RKO (cell line): ENCODE measurements at places on chromosomes 12 and 14.

DNA sequence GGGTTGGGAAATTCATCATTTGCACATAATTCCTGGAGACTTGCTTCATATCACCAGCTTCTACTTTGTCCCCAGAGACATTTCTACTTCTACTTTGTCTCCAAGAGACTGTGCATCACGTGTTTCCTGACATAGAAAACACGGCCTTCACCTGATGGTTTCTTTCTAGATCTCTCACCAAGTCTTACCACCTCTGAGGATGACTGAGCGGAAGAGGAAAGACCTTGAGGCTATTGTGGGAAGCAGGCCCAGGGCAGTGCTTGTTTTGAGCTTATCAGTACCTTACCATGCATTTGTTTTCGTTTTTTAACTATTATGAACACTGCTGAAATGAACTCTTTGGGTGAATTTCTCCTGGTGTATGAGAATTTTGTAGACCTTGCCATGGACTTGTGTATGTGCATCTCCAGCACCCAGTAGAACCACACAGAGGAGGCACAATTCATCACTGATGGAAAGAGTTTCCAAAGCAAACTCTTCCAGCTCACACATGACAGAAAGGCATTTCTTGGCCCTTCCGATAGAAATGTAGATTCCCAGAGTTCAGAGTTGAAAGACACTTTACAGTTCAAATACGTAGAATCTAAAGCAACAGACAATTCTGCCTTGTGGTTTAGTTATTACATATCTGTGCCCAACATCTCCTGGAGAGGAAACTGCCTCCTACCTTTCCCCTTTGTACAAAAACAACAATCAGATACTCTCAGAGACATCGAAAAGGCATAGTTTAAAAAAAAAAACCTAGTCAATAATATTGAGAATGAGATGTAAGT is 434.7 kb downstream of the FUT8 start:
- DNase-seq, result no peak

- no peak for DNase-seq
Observed at GRCh38 chr14:92930737-92931602, 8.0 kb downstream of the CHGA start.

- no peak for DNase-seq
Observed at GRCh38 chr12:2101771-2102170, 49.0 kb downstream of the CACNA1C start.

DNA sequence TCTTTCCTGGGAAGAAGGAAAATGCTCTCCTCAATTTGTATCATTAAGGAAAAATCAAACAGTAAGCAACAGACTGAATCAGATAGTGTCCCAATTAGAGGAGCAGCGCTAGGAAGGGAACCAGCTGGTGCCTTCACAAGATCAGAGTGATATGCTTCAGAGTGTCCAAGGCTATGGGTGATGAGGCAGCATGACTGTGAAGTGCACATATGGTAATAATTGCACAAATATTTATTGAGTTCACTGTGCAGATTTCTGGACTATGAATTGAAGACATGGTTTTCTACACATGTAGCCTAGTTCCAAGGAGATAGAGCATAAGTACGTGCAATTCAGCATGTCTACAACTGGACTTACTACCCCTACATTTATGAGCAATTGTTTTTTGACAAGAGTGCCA is 78.8 kb upstream of the EVL start:
- DNase-seq, result no peak

DNA sequence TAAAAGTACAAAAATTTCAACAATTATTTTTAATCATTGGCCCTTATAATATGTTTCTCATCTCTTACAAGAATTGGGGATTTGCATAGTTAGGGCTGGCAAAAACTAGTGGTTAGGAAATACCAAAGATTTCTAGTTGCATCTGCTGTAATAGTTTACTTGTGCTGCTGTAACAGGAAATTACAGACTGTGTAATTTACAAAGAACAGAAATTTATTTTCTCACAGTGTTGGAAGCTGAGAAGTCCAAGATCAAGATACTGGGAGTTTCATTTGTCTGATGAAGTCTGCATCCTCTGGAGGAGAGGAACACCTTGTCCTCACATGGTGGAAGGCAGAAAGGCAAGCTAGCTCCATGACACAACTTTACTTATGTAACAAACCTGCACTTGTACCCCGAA is 157.0 kb downstream of the FLRT2 start:
- no peak for DNase-seq

DNA sequence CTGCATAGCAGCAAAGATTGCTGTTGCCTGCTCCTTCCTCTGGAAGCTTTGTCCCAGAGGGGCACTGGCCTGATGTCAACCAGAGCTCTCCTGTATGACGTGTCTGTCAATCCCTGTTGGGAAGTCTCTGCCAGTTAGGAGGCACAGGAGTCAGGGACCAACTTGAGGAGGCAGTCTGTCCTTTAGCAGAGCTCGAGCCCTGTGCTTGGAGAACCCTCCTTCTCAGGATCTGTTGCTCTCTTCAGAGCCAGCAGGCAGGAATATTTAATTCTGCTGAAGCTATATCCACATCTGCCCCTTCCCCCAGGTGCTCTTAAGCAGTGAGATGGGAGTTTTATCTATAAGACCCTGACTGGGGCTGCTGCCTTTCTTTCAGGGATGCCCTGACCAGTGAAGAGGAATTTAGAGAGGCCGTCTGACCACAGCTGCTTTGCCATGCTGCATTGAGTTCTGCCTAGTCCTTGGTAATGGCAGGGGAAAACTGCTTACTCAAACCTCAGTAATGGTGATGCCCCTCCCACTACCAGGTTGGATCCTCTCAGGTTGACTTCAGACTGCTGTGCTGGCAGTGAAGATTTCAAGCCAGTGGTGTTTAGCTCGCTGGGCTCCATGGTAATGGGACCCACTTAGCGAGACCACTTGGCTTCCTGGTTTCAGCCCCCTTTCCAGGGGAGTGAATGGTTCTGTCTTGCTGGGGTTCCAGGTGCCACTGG is 218.6 kb upstream of the SLC38A2 start:
- DNase-seq, result no peak

- DNase-seq, result peak; percentile 47
Observed at GRCh38 chr14:64507376-64508156, 3.0 kb downstream of the ZBTB1 start.

DNA sequence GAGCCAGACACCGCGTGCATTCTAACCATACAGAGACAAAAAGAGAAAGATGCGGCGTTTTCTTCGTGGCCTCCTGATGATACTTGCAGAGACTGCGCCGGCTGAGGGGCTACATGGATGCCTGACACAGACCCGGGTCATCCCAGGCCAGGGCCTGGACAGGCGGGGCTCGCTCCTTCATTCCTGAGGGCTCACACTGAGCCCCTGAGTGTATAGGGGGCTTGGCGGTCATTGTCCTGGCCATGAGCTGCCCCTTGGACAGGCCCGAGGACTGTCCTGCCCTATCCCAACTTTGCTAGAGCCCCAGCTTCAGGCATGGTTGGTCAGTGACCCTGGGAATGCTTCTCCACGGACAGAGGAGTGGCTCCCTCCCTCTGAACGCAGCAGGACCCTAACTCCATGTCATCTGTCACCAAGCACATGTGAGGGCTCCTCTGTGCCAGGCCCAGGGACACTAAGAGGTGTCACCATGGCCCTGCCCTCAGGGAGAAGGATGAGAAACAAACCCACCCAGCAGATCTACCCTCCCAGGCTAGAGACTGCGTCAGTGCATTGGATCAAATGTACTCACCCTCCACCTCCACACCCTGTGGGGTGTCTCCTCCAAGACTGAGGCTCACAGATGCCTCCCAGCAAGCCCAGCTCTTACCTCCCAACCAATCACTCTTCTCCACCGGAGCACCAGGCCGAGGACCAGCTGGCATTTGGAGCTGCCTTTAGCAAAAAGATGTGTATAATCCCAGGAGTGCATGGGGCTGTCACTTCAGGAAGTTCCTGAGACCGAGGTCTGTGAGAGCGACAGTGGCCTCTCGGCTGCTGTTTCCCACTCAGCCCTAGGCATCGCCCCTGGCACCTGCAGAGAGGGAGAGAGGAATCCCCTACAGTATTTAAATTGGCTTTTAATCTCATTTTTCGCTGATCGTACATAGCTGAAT is 102.7 kb downstream of the DICER1 start:
- DNase-seq, result no peak

DNA sequence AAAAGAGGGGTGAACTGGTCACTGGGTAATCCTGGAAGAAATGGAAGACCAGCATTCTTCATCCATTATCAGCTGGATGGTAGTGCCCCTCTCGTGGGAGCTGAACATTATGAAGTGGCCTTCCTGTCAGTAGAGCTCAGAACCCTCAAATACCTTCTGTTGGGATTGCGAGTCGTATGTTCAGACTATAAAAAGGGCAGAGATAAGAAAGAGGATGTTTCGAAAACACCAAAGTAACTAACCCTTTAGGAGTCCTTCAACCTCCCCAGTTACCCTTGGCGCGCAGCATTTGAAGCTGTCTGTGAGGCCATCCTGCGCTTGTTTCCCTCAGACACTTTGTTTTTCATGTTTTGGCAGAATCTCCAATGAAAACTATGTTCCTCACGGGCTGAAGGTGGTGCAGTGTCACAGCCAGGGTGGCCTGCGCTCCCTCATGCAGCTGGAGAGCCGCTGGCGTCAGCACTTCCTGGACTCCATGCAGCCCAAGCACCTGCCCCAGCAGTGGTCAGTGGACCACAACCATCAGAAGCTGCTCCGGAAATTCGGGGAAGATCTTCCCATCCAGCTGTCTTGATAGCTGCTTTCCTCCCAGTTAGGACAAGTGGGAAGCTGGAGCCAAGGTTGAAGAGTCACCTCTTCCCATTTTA is 19.3 kb upstream of the GALNT16 start:
- no peak for DNase-seq

DNA sequence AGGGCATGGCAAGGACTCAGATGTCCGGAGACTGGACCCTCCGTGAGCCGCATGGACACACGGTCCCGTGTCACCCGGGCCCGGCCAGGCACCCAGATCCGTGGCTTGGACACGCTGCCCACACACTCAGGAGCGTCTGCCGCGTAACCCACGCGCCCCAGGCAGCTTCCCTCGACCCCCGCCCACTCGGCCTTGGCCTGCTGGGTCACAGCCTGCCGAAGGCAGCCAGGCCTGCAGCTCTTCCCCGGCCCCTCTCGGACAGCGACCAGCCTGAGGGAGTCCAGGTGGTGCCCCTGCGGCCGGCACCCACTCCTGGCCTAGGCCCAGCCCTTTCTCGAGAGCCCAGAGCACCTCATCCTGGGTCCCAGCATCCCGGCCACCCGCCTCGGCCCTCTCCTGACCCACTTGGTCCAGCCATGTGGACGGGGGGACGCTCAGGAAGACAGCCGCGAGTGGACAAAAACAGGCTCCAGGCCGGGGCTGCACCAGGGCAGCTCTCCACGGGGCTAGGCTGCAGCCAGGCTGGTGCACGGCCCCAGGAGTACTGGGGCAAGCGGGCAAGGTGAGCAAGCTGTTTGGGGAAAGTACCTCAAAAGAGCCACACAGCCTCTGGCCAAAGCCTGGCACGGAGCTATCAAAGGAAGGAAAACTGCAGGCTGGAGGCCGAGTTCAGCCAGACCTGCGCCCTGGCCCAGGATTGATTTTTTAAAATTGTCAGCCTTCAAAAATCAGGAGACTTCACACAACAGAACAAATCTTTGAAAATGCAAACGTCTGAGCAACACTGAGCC is 6.5 kb downstream of the AKT1 start:
- no peak for DNase-seq

DNA sequence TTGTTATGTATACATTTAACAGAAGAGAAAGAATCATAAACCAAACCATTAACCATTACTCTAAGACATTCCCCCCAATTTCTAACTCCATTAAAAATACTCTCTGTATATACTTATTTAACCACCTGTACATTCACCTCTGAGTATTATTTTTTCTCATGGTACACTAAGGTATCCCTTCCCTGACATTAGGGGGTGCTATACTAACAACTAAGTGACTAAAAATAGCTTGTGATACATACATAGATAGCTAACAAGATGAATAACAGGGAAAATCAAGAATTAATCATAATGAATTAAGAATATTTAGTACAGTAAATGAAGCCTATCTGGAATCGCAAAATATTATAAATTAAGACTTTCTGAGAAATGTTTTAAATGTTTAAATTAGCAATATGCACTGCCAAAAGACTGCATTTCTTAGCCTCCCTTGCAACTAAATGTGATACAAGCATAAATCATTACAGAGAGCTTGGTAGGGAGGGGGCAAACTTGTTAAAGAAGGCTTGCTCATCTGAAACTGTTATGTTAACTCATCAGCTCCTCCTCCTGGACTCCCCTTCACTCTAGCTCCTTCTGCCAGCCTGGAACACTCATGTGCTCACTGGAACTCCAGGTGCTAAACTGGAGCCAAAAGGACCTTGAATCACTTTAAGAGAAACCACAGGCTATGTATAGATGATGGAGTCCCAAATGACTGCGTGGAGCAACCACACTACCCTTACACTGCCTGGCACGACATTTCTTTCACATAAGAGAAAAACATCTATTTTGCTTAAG is 14.9 kb downstream of the C2CD5 start:
- peak; percentile 79 for DNase-seq

DNA sequence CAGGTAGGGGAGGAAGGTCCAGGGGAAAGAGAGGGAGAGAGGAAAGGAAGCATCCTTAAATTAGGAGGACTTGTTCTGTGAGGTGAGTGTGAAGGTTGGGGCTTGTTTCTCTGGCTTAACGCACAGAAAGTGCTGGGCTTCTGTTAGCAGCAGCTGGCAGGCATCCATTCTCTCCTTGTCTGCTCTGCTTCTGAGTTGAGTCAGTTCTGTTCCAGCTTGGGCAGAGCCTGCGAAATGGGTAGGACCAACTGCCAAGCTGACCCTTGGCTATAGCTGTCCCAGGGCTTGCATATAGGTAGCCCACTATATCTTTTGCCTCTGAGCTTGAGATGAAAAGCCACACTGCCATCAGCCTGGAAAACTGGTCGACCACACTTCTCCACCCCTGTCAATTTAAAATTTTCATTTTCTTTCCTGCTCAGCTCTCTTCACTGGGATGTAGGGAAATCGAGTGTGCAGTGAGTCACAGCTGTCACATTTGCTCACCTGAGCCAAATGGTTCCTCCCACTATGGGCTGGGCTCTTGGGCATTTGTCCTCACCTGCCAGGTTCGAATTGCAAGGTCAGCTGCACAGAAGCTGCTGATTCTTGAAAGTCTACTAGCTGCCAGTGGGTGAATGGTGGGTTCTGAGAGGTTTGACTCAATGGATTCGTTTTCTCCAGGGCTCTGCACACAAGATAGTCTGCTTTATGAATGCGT is 256.4 kb upstream of the PWP1 start:
- DNase-seq, result no peak

GRCh38 chr12:15662303-15662980 is 126.7 kb downstream of the EPS8 start:
- DNase-seq, result peak; percentile 78

GRCh38 chr14:98183556-98183955 is 1088.4 kb downstream of the BCL11B start:
- no peak for DNase-seq

DNA sequence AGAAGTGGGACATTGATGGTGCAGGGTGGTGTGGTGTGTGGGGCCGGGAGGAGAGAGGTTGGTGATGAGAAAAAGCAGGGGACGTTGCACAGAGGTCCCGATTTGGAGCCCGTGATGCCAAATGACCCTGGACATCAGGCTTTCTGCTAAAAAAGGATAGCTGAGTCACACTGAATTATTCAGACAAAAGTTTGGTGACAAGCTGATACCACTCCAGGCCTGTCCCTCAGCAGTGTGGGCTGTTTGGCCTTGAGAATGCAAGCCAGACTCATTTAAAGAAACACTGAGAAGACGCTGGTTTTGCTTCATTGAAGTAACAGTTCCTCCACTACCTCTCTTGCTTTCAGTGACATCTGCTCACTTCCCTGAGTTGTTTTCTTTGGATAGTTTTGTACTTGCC is 262.1 kb upstream of the PWP1 start:
- no peak for DNase-seq
